ENCODE measurements at places on chromosomes 1 and 21.

DNA sequence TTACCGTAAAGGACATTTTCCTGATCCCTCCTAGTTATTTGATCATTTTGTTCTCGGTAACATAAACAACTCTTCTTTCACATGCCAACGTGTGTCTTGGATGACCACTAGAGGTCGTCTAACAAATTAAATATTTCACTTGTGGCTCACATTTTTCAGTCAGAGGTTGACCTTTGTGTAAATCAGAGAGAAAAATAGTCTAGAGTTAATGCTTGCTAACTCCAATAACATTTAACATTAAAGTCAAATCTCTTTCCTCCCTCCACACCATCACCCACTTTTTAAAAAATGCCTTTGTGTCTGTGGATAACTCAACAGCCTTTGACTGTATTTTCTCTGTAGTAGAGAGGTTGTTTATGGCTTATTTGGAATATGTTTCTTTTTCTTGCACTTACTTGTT lies 220.5 kb upstream of the B3GALT2 start:
- no peak for DNase-seq

GRCh38 chr1:114558544-114558943 lies 22.9 kb downstream of the BCAS2 start:
- no peak for DNase-seq

GRCh38 chr1:194437135-194437534 lies 1250.7 kb upstream of the B3GALT2 start:
- no peak for DNase-seq

DNA sequence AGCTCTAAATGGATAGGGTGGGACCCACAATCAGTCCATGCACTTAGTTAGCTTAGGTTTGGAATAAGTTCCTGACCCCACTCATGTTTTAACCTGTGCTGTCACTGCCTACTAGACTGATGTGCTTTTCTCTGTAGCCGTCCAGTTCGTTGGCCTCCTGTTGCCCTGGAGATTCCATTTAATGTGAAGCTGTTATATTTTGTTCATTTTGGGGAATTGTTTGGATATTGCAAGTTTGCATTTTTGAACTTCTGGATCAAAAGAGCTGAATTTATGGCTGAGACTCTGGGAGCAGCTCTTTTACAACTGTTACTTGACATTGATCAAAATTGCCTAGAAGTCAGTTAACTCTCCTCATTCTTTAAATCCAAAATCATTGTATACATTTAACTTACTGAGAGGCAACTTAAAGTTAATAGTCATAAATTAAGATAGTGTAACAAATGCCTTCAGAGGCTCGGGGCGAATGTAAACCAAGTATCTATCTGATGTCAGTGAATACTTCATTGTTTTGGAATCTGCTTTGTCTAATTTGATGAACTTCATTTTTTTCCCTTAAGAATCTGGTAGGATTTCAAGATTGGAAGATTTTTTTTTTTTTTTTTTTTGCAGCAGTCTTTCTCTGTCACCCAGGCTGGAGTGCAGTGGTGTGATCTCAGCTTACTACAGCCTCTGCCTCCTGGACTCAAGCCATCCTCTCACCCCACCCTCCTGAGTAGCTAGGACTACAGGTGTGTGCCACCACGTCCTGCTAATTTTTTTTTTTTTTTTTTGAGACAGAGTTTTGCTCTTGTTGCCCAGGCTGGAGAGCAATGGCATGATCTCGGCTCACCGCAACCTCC lies 38.1 kb downstream of the MIGA1 start:
- DNase-seq, result no peak

- DNase-seq, result no peak
Measured at GRCh38 chr1:212650228-212650627, 41.7 kb downstream of the ATF3 start.

DNA sequence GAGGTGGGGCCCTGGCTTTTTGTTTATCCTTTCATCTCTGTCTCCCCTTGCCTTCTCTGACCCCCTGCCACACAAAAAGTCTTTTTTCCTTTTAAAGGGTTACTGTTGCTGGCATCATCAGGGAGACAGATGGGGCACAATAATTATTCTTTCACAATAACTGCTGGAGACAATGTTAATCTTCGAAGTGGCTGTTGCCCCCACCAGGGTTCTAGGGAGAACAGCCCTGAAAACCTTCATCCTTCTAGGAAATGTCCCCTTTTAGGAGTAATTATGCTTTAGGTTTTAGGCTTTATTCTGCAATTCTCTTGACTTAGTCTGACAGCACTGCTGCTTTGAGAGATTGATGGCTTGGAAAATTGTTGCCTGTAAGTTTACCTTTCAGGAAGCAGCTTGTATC lies 150.0 kb downstream of the NOS1AP start:
- DNase-seq, result no peak

DNA sequence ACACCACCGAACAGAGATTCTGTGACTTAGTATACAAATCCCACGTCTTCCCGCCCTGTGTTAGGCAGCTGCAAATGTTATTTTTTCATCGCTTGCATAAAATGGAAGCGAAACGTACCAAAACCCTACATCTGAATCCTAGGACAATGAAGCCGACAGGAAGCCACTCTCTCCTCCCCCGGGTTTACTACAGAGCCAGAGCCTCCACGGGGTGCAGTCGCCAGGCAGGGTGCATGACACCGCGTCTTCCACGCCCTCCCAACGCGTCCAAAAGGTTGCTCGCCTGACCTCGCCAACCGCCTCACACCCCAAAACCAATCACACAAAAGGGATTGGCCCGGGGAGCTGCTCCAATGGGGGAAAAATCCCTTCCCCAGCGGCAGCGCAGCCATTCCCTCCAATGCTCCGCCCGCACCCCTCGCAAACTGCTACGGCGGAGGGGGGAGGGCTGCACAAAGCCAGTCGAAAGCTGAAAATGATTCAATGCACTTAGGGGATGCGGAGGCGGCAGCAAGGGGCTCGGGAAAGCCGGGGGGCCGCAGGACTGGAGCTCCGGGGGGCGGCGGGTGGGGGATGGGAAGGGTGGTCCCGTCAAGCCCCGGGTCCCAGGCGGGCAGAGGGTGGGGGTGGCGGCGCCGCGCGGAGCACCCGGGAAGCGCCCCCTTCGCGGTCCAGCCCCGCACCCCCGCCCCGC lies 701 bp downstream of the CEP170 start:
- peak; percentile 41 for DNase-seq

- DNase-seq, result no peak
Measured at GRCh38 chr1:236604905-236605806, 840 bp upstream of the HEATR1 start.

GRCh38 chr21:25244735-25245134 lies 362.5 kb downstream of the MRPL39 start:
- no peak for DNase-seq
